Mammary epithelial cell (primary cell): ENCODE measurements at places on chromosomes 7 and 10. TPM values are rescaled to one million over a fixed set of nuclear protein-coding genes. Genes with fewer than 3 reads are reported as not detected.

The TNS3 gene
- total RNA-seq, result 43.5 TPM

The PTN gene
- total RNA-seq, result 2.4 and 3.2 TPM in 2 replicates

The FAM25G gene
- total RNA-seq, result 2.9 and 4.1 TPM in 2 replicates

The TAS2R41 gene
- total RNA-seq, result not detected in 2 replicates

The SPDYE2 gene
- total RNA-seq, result not detected

The GPR141 gene
- total RNA-seq, result not detected

The ITIH2 gene
- not detected for total RNA-seq

The SGPL1 gene
- total RNA-seq, result 97.4 TPM
